ENCODE measurements at places on chromosomes 5 and 9. TPM values are rescaled to one million over a fixed set of nuclear protein-coding genes. Genes with fewer than 3 reads are reported as not detected.

The PCDHB8 gene
- not detected for total RNA-seq

The RORB gene
- not detected for total RNA-seq

The TYRP1 gene
- not detected for total RNA-seq

The MTX3 gene
- 24.3 TPM for total RNA-seq

The SPATA31D1 gene
- total RNA-seq = not detected

The PCBD2 gene
- 9.0 TPM for total RNA-seq

The YTHDC2 gene
- 42.5 TPM for total RNA-seq

The SHOC1 gene
- total RNA-seq = not detected

The OR1J2 gene
- 0.37 TPM for total RNA-seq

The MAMDC2 gene
- total RNA-seq = not detected

The CD274 gene
- total RNA-seq = 4.7 TPM

The MIGA2 gene
- 81.4 TPM for total RNA-seq

The PCDHGA12 gene
- total RNA-seq = not detected

The NDUFS6 gene
- total RNA-seq = 24.7 TPM

The SPAG8 gene
- 0.81 TPM for total RNA-seq

Measured in T-helper 17 cell (primary cell).